ENCODE measurements at places on chromosomes 5 and 9. TPM values are rescaled to one million over a fixed set of nuclear protein-coding genes. Genes with fewer than 3 reads are reported as not detected.

The ZBTB34 gene
- polyA plus RNA-seq, result 23.1 TPM

The HAUS6 gene
- polyA plus RNA-seq, result 23.8 TPM

The EIF4E1B gene
- not detected for polyA plus RNA-seq

The EPB41L4B gene
- polyA plus RNA-seq, result 17.4 TPM

- no peak for DNase-seq
Measured at GRCh38 chr9:37446401-37446800, 18.8 kb downstream of the ZBTB5 start.

DNA sequence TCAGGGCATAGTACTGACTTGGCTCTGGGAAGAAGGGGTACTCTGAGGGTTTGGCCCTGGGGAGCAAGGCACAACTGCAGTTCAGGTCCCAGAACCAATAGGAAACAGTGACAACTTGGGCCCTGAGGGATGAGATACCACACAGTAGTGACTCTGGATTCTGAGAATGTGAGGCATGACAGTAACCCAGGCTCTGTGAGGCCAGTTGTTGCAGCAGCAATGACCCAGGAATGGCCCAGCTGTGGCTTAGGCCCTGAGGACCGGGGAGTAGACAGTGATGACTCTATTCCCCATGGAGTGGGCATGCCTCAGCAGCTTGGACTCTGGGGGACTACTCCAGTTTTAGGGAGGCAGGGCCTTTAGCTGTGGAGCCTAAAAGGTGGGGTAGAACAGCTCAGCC is 21.5 kb upstream of the NFIL3 start:
- no peak for DNase-seq

- no peak for DNase-seq
Measured at GRCh38 chr9:14838701-14839100, 71.5 kb downstream of the FREM1 start.

Measured in left kidney (tissue), 8 donors.